ENCODE measurements at places on chromosomes 1 and 21. TPM values are rescaled to one million over a fixed set of nuclear protein-coding genes. Genes with fewer than 3 reads are reported as not detected.

- no peak for DNase-seq
- H3K4me1 ChIP-seq = no peaks in the 10 kb centered on the region
- H3K27ac ChIP-seq = no peak overlapping the region
- H3K4me3 ChIP-seq = no peak overlapping the region
- no peaks in the 10 kb centered on the region for H3K36me3 ChIP-seq
Observed at GRCh38 chr1:7149080-7149838, 364.0 kb downstream of the CAMTA1 start.

DNA sequence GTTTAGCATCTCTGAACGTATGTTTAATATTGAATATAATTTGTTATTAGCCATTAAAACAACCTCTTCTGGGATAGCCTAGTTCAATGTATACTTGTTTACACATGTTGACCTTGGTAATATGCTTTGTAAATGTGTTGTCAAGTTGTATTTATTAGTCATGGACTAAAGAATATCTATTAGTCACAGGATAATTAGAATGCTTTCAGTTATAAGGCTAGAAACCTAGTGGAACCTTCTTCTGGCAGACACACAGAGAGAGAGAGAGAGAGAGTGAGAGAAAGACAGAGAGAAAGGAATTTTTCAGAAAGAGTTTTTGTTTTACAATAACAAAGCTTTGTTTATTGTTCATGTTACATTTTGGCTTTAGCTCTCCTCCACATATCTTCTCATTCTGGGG lies 181.1 kb upstream of the APP start:
- H3K27ac ChIP-seq = no peak overlapping the region
- no peak for DNase-seq
- H3K4me1 ChIP-seq = no peaks in the 10 kb centered on the region
- no peaks in the 10 kb centered on the region for H3K27me3 ChIP-seq

- H3K4me3 ChIP-seq = no peak overlapping the region
- DNase-seq = no peak
- peaks cover 11% of the 10 kb centered on the region for H3K4me1 ChIP-seq
- H3K27me3 ChIP-seq = no peaks in the 10 kb centered on the region
- no peak overlapping the region for H3K27ac ChIP-seq
Observed at GRCh38 chr21:28235169-28235895, 757.3 kb downstream of the LTN1 start.

DNA sequence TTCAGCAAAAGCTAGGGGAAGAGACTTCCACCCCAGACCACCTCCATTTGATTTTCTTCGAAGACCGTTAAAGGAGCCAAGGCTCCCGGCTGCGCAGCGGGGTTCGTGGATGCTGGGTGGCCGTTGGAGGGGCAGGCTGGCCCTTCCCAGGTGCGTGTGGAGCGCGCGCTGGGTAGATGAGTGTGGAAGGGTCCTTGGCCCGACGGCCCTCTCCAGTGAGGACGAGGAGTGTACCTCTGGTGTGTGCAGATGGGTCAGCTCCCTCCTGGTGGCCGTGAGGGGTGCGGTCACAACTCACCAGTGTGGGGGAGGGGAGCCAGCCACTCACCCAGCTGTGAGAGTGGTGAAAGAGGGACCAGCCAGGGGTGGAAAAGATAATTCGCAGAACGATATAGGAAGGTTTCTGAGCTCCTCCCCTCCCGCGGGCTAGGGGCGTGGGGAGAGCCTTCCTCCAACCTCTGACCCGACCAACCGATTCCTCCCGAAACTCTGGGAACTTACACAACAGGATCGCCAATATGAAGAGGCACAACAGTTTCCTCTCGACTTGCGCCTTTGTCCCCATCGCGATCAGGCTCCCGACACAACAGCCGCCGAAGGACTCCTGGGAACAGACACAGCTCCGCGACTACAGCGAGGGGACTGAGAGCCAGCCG lies at the start of gene F11R:
Gene F11R (minus strand): TSS at position 644 of the 656 bp plus-strand sequence. CDS start 79 bp downstream, at position 565.
- no peaks in the 10 kb centered on the region for H3K27me3 ChIP-seq
- DNase-seq = no peak
- peaks cover 23% of the 10 kb centered on the region for H3K4me1 ChIP-seq
- H3K4me3 ChIP-seq = peak within 1 kb of the TSS; percentile 87
- H3K27ac ChIP-seq = peak within 1 kb of the TSS; percentile 74

DNA sequence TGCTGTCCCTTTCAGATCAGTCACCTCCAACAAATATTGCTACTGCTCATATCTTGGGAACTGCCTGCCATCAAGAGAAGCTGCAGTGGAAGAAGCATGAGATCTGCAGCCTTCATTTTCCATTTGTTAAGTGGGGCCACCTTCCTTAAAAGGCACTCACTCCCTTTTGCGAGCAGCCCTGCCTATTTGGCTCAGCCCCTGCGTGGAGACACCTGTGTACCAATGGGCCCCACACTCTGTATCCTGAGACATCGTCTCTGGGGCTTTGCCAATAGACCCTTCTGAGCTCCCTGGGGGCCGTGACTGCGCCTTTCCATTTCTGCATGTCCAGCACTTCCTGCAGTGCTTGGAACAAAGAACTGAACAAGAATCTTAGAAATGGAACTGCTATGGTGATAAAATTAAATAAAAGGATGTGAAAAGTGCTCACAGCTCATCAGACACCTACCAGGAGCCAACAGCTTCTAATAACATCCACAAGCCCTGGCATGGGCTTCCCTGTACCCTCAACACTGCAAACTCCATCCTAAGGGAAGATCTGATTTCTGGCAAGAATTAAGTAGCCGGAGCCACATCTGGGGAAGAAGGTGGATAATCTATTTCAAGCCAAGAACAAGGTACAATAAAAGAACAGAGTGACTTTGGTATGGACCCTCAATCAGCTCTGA lies 36.7 kb downstream of the PARP1 start:
- DNase-seq = no peak
- no peaks in the 10 kb centered on the region for H3K27me3 ChIP-seq
- peaks cover 6% of the 10 kb centered on the region for H3K4me1 ChIP-seq
- no peak overlapping the region for H3K4me3 ChIP-seq
- peaks cover 80% of the 10 kb centered on the region for H3K36me3 ChIP-seq

GRCh38 chr1:50873458-50874187 lies 86.4 kb downstream of the FAF1 start:
- H3K4me1 ChIP-seq = no peaks in the 10 kb centered on the region
- peak; percentile 37 for DNase-seq
- H3K27ac ChIP-seq = no peak overlapping the region
- no peaks in the 10 kb centered on the region for H3K27me3 ChIP-seq
- H3K4me3 ChIP-seq = no peak overlapping the region
- H3K36me3 ChIP-seq = no peaks in the 10 kb centered on the region

GRCh38 chr1:198481661-198482060 lies 58.8 kb downstream of the ATP6V1G3 start:
- no peak overlapping the region for H3K27ac ChIP-seq
- H3K4me1 ChIP-seq = no peaks in the 10 kb centered on the region
- no peak overlapping the region for H3K4me3 ChIP-seq
- no peak for DNase-seq
- H3K36me3 ChIP-seq = no peaks in the 10 kb centered on the region

DNA sequence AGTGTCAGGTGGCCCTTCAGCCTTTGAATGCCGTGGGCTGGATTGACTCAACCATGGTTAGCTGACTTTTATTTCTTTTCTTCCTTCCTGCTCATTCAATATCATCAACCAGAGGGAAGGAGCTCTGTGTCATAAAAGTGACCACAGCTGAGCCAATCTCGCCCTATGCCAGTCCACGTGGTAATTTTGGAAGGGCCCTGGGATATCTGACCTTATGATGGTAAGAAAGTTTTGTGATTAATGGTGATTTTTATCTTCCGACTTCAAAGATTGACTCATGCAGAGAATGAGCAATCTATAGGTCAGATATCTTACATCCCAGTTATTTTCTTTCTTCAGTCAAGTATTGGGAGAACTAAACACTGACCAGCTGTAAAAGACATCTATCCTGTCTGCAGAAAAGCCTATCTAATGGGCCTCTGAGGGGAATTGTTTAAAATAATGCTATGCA lies 170.3 kb downstream of the ZC3H11B start:
- no peak overlapping the region for H3K4me3 ChIP-seq
- H3K27me3 ChIP-seq = no peaks in the 10 kb centered on the region
- H3K27ac ChIP-seq = no peak overlapping the region
- H3K4me1 ChIP-seq = no peaks in the 10 kb centered on the region
- DNase-seq = no peak
- no peaks in the 10 kb centered on the region for H3K36me3 ChIP-seq

GRCh38 chr1:159879977-159880376 lies 17.5 kb upstream of the VSIG8 start:
- H3K36me3 ChIP-seq = no peaks in the 10 kb centered on the region
- no peak overlapping the region for H3K4me3 ChIP-seq
- H3K4me1 ChIP-seq = peaks cover 6% of the 10 kb centered on the region
- no peaks in the 10 kb centered on the region for H3K27me3 ChIP-seq
- H3K27ac ChIP-seq = no peak overlapping the region
- DNase-seq = no peak

DNA sequence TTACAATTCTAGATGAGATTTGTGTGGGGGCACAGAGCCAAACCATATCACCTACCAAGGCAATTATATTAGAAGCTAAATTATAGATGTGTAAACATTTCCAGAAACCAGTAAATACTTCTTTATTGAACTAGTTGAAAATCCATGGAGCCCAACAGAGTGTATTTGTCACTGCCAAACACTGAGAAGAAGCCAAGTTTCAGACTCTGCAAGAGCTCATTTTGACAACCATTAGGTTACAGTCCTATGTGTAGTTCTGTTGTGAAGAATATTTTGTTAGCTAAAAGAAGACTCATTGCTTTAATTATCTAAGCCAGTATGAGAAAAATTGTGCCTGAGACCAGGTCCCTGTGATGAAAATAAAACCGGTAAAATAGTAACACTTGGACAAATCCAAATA lies 358.9 kb upstream of the SGIP1 start:
- H3K4me3 ChIP-seq = no peak overlapping the region
- no peaks in the 10 kb centered on the region for H3K27me3 ChIP-seq
- DNase-seq = no peak
- no peak overlapping the region for H3K27ac ChIP-seq

DNA sequence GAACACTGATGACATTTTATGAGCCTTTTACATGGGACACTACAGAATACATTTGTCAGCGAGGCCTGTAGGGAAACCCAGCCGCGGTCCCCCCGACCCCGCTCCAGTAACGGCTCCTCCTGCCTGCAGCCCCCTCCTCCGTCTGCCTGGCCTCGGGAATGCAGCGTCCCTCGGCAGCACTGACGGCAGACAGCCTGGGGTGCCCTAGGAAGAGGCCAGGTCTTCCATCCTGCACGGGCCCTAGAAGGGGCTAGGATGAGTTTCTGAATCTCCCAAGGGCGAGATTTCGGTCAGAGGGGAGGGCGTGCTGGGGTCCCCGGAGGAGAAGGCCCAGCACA lies 8.4 kb downstream of the SAMD11 start:
- no peaks in the 10 kb centered on the region for H3K36me3 ChIP-seq
- H3K27me3 ChIP-seq = peaks cover 3% of the 10 kb centered on the region
- peaks cover 6% of the 10 kb centered on the region for H3K4me1 ChIP-seq
- DNase-seq = no peak
- no peak overlapping the region for H3K4me3 ChIP-seq
- no peak overlapping the region for H3K27ac ChIP-seq

CENPS gene
- 5.0 TPM for total RNA-seq

COL9A2 gene
- total RNA-seq = 2.4 TPM

SPATC1L gene
- 0.18 TPM for total RNA-seq

TRPM2 gene
- total RNA-seq = 70.5 TPM
